Activated T-cell treated with anti-CD3 and anti-CD28 coated beads for 1 hour (primary cell): ENCODE measurements at places on chromosomes 3 and 15.

GRCh38 chr3:183435661-183436060 is 7.2 kb upstream of the MCF2L2 start:
- no peak for DNase-seq

- DNase-seq: no peak
Observed at GRCh38 chr3:178002113-178002512, 534.1 kb upstream of the KCNMB2 start.

DNA sequence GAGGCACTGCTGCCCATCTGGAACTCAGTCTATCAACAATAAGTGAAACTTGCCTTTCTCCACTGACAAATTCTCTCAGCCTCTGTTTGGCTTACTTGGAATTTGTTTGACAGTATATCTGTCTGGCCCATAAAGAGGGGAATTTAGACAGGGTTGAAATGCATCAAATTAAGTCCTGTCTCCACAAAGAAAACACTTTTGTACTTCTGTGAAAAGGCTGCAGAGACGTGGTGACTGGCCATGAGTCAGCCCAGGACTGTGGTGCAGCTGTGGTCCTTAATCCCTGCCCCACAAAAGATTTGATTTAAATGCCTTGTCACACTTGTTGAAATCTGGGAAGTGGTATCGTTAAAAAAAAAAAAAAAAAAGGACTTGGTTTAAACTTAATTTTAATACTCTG is 47.5 kb downstream of the RYR3 start:
- no peak for DNase-seq

- DNase-seq: no peak
Observed at GRCh38 chr3:33980252-33980651, 181.8 kb downstream of the PDCD6IP start.

GRCh38 chr3:193049935-193050334 is 132.3 kb upstream of the MB21D2 start:
- no peak for DNase-seq

DNA sequence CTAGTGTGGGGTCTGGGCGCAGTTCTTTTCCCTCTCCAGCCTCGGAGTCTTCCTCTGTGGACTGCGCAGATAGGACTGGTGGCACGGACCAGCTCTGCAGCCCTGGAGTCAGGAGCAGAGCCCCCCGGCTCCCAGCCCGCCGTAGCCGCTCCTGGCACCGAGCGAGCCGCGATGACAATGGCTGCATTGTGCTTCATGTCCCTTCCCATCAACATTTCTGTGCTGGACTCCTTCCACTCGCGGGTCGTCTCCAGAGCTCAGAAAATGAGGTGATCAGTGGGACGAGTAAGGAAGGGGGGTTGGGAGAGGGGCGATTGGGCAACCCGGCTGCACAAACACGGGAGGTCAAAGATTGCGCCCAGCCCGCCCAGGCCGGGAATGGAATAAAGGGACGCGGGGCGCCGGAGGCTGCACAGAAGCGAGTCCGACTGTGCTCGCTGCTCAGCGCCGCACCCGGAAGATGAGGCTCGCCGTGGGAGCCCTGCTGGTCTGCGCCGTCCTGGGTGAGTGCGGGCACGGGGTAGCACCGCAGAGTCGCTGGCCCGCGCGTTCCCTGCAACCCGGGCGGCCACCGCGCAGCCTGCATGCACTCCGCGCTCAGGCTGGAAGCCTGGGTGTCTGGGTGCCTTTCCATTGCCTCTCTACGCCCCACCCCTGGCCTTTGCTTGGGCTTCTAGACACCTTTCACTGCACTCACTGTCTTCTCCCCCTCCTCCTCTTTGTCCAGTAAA is at the start of gene TF:
Gene TF, plus strand, starts transcription at position 413 of the 731 bp plus-strand sequence. Its CDS starts 48 bp downstream, at position 461.
- no peak for DNase-seq

GRCh38 chr15:83108266-83109219 is 1.1 kb downstream of the TM6SF1 start:
- no peak for DNase-seq

DNA sequence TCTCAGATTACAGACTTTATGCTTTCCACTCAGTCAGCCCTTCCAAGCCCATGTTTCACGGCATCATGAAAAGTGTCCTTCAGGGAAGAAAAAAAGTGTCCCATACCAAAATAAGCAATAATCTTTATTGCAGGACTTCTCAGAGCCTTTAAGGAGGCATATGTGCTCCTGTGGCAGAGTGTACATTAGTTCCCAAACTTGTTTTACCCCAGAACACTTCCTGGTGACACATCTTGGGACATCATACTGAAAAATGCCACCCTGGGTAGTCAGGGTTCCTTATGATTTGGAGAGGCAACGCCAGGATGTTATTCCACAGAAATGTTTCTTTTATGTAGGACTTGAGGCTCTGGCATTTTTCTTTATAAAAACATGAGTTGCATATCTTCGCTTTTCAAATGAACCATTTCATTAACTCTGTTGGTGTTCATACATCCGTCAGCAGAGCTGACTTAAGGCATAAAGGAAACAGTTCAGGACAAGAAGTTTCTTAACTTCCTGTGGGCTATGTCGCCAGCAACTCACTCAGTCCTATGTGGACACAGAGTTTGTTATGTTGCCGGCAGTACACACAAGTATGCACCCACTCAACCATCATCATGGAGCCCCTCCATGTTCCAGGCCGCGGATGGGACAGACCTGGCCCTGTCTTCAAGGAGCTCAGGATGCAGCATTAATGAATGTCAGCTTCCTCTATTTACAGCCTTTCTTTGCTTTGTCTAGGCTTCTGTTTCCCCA is 63.8 kb downstream of the CASR start:
- no peak for DNase-seq

DNA sequence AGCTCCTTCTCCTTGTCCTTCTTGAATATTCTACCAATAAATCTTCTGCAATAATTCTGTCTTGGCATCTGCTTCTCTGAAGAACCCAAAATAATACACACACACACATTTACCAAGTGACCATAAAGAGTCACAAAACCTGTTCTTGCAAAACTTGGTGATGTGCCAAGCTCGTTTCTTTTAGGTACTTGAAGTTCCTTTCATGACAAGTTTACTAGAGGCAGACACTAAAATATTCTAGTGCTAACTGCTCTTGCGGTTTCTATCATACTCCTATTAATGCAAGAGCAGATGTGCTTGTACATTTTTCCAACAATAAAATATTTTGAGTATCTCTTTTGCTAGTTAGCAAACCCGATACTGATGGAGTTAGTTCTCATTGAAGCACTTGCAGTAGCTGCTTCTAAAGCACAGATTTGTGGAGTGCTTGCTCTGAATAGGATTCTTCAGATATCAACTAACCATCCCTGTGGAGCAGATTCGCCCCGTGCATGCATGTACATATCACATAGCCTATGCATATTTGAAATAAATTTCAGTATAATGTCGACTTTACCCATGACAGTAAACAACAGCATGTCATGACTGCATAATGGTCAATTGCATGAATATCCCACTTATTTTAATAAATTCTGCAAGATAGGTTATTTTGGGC is 23.2 kb downstream of the HHLA2 start:
- DNase-seq: no peak

DNA sequence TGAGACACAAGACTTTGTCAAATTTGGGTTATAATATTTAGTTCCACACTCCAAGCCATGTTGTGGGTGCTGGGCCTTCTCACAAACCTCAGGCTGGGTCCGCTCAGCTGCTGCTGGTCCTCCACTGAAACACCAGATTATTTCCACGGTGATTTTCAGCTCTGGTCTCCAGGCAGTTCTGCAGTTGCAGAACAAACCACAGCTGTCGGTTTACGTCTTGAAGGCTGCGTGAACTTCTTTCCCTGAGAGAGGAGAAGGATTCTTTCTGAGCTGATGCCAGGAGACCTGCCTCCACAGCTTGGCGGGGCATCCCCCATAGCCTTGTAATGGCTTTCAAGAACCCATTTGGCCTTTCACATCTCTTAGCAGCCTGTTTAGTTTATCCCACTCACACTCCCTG is 16.2 kb downstream of the GALNT15 start:
- no peak for DNase-seq

DNA sequence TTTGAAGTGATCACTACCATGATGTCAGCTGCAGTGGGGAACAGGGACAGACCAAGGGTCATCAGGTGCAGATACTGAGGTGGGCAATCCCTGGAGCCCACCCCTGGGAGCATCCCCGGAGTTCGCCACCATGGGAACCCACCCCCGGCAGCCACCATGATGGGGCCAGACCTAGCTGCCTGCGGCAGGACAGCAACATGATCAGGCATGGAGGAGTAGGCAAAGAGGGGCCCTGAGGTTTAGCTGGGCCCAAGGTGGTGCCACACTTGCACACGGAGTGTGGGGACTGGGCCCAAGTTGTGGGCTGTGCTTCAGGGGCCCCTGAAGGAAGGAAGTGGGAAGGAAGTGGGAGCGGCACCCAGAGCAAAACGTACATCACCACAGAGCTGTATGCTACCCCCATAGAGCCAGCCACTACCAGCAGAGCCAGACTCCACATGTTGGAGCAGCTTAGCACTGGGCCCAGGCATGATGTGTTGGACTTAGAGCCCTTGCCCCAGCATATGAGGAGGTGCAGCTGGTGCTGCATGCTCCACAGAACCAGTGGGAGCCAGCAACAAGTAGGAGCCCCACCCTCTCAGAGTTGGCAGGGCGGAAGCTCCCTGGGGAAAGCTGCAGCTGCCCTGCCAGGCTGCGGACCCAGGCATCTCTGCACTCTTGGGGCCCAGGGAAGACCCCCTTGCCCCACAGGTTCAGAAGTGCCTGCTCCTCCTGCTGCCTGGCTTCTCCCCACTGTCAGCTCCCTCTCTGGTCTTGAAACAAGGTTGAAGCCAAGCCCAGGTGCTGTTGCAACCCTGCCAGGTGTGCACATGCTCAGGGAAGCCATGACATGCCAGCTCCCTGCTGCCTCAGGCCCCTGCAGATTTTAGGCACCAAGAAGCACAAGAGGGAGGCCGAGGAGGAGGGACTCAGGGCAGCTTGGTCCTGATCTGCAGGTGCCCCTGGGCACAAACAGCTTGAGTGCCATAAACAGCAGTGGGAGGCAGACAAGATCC is 515.3 kb downstream of the ZBBX start:
- no peak for DNase-seq

GRCh38 chr3:192957441-192958021 is 39.9 kb upstream of the MB21D2 start:
- DNase-seq: no peak

GRCh38 chr3:18144571-18144970 is 280.6 kb downstream of the SATB1 start:
- no peak for DNase-seq

- no peak for DNase-seq
Observed at GRCh38 chr15:42984493-42985034, 64.0 kb upstream of the TTBK2 start.
